ENCODE measurements at places on chromosomes 5 and 9.

GRCh38 chr5:10581424-10581748 lies 17.5 kb downstream of the ANKRD33B start:
- no peak for DNase-seq

DNA sequence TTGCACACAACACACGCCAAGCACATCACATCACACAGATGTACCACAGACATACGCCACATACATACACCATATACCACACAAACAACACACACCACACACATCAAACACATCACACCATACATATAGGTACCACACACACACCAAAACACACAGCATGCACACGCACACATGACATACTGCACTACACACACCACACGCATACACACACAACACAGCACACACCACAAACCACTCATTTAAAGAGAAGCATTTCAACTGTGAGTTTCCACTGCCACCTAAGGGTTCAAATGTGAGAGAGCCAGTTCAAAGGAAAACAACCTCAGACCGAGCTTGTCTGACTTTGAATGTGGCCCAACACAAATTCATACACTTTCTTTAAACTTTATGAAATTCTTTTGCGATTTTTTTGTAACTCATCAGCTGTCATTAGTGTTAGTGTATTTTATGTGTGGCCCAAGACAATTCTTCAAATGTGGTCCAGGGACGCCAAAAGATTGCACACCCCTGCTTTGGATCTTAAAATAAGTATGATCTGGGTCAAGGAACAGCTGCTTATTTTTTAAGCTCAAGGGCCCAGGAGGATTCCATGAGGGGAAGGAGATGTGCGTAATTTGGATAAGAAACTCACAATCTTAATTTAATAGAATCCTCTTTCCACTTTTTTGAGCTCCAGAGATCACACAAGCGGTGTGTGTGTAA lies 494.6 kb downstream of the GADD45G start:
- no peak for DNase-seq

DNA sequence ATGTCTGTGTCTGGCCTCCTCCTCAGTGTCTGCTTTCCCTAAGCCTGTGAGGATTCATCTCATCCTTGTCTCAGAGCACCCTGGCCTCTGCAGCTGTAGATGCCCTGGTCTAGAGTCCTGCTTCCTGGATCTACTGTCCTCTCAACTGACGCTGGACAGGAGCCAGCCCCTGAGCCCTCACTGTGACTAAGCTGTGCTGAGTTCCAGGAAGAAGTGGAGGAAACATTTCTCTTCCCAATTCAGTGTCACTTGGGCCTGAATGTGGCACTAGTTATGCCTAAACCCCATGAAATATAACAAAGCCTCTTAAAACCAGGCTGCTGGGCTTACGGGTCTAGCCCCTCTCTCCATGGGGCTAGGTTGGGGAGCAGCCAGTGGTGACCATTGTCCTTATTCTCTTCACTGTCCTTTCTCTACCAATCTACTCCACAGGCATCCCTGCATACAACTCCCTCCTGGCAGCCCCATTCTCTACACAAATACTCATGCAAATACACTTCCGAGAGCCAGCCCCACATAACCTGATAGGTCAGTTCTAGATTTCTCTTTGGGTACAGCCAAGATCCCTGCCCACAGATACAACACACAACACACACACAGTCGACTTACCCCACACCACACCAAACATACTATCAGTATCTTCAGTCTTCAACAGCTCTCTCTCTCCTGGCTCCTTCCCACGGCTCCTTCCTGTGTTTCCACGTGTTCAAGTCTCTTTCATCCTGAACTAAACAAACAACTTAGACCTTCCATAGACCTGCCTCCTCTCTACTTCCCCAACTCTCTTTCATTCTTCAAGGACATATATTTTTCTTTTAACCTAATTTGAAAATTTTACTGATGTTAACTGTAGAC lies 220.8 kb downstream of the SNX18 start:
- no peak for DNase-seq

DNA sequence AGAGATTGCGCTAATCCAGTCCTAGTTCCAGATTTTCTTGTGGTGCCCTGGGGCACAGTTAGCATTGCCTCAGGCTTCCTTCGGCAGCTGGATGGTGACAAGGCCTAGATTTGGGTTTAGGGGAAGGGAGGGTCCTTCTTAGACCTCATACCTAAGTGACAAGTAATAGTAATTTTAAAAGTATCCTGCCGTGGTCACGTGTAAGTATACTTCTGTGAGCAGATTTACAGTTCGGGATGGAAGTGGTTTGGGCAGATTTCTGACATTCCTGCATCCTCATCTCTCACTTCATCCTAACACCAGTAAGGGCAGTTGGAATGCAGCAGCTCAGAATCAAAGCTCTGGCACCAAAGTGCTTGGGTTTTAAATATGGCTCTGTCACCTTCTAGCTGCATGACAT lies 71.6 kb downstream of the LRRC70 start:
- no peak for DNase-seq

- no peak for DNase-seq
Measured at GRCh38 chr9:132894862-132895835, 16.5 kb downstream of the SPACA9 start.

- DNase-seq: no peak
Measured at GRCh38 chr5:123090661-123091297, 1.7 kb downstream of the PRDM6 start.

DNA sequence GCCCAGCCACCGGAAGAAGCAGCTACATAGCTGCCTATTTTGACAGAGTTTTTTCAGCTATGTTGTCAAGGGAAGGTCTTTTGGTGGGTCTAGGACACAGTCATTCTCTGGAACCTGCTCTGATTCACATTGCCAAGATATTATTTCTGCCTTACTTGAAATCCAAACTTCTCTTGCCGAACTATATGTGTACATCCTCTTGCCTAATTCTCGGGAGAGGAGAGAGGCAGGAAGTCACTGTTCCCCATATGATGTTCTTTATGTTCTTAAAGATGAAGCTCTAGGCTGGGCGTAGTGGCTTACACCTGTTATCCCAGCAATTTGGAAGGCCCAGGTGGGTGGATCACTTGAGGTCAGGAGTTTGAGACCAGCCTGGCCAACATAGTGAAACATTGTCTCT lies 8.6 kb downstream of the TMEM252 start:
- no peak for DNase-seq

- DNase-seq: no peak
Measured at GRCh38 chr9:124179196-124180071, 78.3 kb upstream of the NEK6 start.

GRCh38 chr5:9149988-9150387 lies 395.9 kb downstream of the SEMA5A start:
- DNase-seq: no peak

DNA sequence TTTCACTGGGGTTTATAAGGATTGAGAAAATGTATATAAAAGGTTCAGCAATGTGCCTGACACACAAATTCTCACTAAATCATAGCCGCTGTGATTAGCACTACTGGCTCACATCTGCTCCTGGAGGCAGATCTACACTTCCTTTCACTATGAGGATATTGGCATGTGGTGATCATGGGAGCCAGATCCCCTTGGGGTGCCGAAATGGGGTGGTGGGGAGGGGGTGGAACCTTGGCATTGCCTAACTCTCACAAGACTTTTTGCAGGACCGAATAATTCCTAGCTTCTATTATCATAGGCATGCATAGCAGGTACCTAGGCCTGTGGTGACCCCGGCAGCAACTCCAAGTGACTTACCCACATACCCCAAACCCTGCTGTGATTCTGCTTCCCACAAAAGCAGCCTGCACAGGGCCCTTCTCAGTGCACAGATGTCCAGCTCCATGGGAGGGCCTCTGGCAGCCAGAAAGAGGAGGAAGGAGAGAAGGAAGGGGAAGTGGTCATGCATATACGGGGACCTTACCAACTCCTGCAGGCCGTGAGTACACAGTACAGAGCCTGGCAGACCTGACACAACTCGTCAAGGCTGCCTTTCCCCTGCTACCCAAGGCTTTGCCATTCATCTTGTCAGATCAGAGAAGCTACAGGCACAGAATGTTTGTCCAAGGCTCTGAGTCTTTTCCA lies 61.3 kb upstream of the IQGAP2 start:
- peak; percentile 17 for DNase-seq
